CD4-positive, alpha-beta T cell treated with Interleukin-2 at 100 ng/mL for 4 hours (primary cell): ENCODE measurements at places on chromosomes 2 and 18.

DNA sequence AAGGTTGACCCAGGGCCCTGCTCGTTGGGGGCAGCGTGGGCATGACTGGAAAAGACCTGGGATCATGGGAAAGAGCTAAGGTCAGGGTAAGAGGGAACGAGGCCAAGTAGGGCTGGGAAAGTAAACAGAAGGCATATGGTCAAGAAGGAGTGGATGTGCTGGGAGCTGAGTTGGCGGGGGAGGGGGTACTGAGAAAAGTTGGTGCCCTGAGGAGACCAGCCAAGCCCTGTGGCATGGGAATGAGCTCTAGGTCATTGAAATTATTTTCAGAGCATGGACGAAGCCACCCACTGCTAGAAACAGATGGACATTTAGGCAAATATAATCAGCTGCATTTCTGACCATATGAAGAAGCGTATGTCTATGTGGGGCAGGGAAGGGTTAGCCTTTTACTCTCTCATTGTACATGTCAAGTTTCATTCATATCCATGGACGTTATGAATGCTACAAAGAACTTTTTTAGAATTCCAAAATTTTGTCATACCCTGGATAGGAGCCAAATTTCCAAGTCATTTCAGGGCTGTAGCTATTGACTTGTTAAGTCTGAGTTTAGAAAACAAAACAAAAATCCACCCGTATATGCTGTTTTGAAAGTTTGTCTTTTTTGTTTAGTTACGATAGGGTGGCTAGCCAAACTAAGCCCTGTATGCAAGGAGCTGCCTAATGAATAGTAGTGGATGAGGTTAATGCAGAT lies 19.1 kb downstream of the MAPRE2 start:
- DNase-seq, result no peak

- DNase-seq, result no peak
Measured at GRCh38 chr18:57094175-57094574, 52.7 kb upstream of the BOD1L2 start.

GRCh38 chr18:13540477-13541182 lies 185.7 kb downstream of the FAM210A start:
- DNase-seq, result no peak

GRCh38 chr18:43180814-43181213 lies 65.3 kb upstream of the RIT2 start:
- DNase-seq, result no peak

GRCh38 chr2:9262671-9263171 lies 56.1 kb downstream of the ASAP2 start:
- DNase-seq, result no peak

- DNase-seq, result no peak
Measured at GRCh38 chr18:36469461-36469860, 171.9 kb downstream of the FHOD3 start.

DNA sequence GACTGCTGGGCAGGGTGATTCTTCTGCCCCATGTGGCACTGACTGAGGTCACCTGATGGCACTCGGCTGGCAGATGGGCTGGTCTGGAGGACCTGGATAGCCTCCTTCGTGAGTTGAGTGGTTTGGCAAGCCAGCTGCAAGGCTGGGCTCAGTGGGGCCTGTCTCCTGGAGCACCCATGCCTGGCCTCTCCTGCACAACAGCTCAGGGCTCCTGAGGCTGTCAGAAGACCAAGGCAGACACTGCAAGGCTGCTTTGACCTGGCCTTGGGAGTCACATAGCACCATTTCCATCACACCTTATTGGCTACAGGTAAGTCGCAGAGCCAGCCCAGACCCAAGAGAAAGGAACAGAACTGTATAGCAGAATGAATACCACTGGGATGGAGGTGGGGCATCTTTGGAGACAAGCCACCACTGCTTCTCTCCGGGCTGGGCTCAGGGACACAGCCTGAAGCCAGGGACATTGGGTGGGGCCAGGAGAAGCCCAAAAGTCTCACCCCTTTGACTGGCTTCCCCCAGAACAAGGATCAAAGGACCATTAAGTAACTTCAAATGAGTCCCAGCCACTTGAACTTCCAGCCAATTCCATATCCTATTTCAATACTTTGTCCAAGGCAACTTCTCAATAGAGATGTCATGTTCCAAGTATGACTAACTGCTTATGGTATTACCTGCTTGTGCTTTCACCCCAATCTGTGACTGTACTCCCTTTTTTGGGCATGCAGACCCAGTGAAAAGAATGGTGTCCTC lies 156.3 kb downstream of the CABLES1 start:
- no peak for DNase-seq

GRCh38 chr2:161586517-161587167 lies 37.6 kb upstream of the SLC4A10 start:
- peak; percentile 24 for DNase-seq

GRCh38 chr2:15200581-15200980 lies 360.6 kb downstream of the NBAS start:
- no peak for DNase-seq

- no peak for DNase-seq
Measured at GRCh38 chr18:22276334-22276713, 106.9 kb downstream of the GATA6 start.

DNA sequence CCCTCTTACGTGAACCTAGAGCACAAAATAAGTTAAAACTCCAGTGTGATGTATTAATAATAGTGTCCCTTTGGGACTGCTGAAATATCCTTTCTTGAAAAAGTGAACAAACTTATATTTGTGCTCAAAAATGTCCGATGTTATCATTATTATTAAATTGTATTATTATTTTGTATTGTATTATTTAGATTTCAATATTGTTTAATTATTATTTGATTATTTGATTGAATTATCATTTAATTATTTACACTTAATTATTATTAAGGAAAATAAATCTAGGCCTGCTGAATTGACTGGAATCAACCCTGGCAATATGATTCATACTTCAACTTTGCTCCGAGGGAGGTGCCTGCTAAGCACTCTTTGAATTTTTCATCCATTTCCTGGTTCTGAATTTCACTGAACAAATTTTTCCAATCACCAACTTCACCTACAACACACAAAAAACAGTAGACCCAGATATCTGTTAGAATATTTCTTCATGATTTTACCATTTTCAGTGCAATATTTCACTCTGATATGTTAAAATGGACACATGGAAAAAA lies 10.9 kb upstream of the EIF2AK2 start:
- no peak for DNase-seq

GRCh38 chr18:66533693-66534092 lies 70.2 kb downstream of the CDH19 start:
- no peak for DNase-seq
